Adrenal gland (tissue), 19 donors: ENCODE measurements at places on chromosomes 5 and 9. TPM values are rescaled to one million over a fixed set of nuclear protein-coding genes. Genes with fewer than 3 reads are reported as not detected.

The PCDHB9 gene
- 2.2 TPM for total RNA-seq

The KIF4B gene
- total RNA-seq: not detected

The SLC46A2 gene
- not detected for total RNA-seq

The TMED9 gene
- total RNA-seq: 129 TPM

The HRCT1 gene
- 5.9 TPM for total RNA-seq

The SPINK6 gene
- total RNA-seq: not detected

The CD180 gene
- 2.8 TPM for total RNA-seq

The SLC36A3 gene
- total RNA-seq: not detected

The IFNB1 gene
- total RNA-seq: not detected

The ROR2 gene
- 23.9 TPM for total RNA-seq

The TNFSF15 gene
- total RNA-seq: 0.46 TPM

The CDX1 gene
- total RNA-seq: not detected

DNA sequence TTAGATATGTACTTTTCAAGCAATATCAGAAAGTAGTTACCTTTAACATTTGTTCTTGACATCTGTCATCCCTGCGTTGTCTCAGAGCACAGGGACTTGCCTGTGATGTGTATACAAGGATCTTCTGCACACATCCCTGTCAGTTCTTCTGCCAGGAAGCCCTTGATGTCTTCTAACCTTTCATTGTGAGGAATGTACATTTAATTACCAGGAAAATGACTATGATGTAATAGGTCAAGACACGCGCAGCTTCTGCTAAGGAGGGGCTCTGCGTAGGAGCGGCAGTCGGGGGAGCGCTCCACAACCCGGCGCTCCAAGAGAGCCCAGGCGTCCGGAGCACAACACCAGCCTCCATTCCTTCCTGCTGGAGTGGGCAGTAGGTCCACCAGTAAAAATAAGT, 119.7 kb downstream of the IRX2 start:
- DNase-seq: no peak
- no peaks in the 10 kb centered on the region for H3K27me3 ChIP-seq
- no peak overlapping the region for H3K4me3 ChIP-seq
- no peaks in the 10 kb centered on the region for H3K4me1 ChIP-seq
- no peak overlapping the region for H3K27ac ChIP-seq
- no peaks in the 10 kb centered on the region for H3K36me3 ChIP-seq

DNA sequence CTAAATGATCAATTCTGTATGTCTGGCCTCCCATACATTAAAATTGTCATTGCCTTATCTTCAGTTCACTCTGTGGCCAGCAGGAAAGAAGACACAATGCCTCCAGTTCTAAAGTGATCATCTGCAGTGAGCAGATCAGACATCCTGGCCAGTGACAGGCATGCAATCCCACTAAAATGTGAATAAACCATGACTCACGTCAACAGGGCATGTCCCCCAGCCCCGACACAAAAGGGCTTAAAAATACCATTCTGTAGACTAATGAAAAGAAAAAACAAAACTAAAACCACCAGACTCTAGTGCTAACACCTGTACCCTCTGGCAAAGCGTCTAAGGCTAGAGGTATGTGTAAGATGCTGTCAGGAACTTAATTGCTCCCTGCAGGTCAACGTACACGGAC, 38.5 kb downstream of the DDX31 start:
- DNase-seq: no peak
- H3K36me3 ChIP-seq: no peaks in the 10 kb centered on the region
- H3K27ac ChIP-seq: no peak overlapping the region
- H3K27me3 ChIP-seq: no peaks in the 10 kb centered on the region

DNA sequence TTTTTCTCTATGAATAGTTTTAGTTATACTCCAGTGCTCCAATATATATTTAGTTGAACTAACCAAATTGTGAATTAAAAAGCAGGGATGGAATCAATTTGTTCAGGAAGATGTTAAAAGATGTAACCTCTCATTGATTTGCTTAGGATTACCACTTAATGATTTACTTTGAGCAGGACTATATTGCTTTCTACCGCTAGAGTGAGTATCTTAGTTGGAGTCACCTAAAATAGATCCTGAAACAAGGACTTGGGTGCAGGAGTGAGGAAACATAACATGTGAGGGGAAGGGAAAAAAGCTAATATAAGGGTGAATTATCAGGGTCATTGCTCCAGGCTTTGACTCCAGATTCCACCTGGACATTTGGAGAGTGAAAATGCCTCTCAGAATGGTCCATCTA, 2277.4 kb upstream of the C9orf72 start:
- no peak overlapping the region for H3K4me3 ChIP-seq
- H3K27me3 ChIP-seq: no peaks in the 10 kb centered on the region
- no peaks in the 10 kb centered on the region for H3K4me1 ChIP-seq
- no peak for DNase-seq
- H3K36me3 ChIP-seq: no peaks in the 10 kb centered on the region
- H3K27ac ChIP-seq: no peak overlapping the region

DNA sequence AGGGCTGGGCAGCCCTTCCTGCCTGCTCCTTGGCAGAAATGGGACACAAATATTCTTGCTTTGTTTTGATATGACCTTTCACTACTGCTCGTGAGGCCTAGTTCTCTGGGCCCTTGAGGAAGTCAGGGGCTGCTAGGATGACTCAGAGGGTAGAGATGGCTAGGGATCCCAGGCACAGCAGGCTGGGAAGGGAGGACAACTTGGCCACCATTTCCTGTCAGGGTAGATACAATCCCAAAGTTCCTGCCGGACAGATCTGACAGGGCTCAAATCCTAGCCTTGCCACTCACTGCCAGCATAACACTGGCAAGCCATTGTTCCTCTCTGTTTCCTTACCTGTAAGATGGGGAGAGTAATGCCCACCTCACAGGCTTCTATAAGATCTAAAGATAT, 31.7 kb upstream of the MEIKIN start:
- no peak for DNase-seq
- no peaks in the 10 kb centered on the region for H3K4me1 ChIP-seq
- no peak overlapping the region for H3K27ac ChIP-seq
- H3K4me3 ChIP-seq: no peak overlapping the region

DNA sequence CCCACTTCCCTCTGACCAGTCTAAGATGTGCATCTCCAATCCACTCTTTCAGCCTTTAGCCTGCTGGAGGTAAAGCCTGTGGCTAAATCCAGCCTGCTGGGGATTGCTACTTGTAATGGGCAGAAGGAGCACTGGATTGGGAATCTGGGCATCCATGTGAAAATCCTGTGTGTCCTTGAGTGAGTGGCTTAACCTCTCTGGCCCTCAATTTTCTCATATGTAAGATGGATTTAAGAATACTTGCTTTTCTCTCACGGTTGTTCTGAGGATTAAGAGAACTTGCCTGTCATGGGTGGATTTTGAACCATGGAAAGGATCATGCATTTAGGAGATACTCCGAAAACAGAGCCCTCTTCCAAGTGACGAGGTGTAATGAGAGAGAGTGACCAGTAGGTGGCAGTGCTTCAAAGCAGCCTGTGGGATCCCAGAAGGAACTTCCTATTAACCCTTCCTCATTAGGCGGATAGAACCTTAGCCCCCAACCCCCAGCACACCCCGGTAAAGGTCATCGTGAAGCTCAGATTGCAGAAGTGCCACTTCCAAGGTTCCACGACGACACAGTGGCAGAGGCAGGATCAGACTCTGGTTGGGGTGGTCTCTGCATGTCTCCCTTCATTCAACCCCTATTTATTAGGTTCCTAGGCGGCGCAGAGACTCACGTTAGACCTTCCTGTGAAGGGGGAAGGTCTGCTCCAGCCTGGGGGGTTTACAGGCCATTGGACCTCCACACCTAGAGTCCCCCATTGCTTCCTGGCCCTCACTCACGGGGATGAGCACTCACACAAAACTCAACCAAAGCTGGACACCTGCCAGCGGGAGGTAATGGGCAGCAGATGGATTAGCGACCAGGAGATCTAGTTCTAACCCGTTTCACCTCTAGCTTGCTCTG, 68.7 kb upstream of the ZNF618 start:
- H3K4me3 ChIP-seq: no peak overlapping the region
- H3K27me3 ChIP-seq: no peaks in the 10 kb centered on the region
- peak; percentile 56 for DNase-seq
- peaks cover 4% of the 10 kb centered on the region for H3K4me1 ChIP-seq
- no peak overlapping the region for H3K27ac ChIP-seq

- DNase-seq: no peak
- no peaks in the 10 kb centered on the region for H3K27me3 ChIP-seq
- H3K27ac ChIP-seq: no peak overlapping the region
- H3K36me3 ChIP-seq: no peaks in the 10 kb centered on the region
- H3K4me1 ChIP-seq: no peaks in the 10 kb centered on the region
Observed at GRCh38 chr5:16791036-16791705, 144.9 kb downstream of the MYO10 start.

- no peak overlapping the region for H3K27ac ChIP-seq
- DNase-seq: no peak
- H3K36me3 ChIP-seq: no peaks in the 10 kb centered on the region
- no peaks in the 10 kb centered on the region for H3K27me3 ChIP-seq
- no peaks in the 10 kb centered on the region for H3K4me1 ChIP-seq
Observed at GRCh38 chr9:94967482-94967881, 241.0 kb downstream of the AOPEP start.

DNA sequence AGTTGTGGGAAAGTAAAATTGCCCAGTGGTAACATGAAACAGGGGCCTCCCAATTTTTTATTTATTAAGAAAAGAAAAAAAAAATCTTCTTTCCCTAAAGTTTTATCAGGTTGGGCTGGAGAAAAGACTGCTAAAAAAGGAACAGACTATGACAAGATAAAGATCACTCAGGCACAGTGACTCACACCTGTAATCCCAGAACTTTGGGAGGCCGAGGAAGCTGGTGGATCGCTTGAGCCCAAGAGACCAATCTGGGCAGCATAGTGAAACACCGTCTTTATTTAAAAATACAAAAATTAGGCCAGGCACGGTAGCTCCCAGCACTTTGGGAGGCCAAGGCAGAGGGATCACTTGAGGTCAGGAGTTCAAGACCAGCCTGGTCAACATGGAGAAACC, 312.5 kb downstream of the CETN3 start:
- H3K36me3 ChIP-seq: no peaks in the 10 kb centered on the region
- no peak overlapping the region for H3K4me3 ChIP-seq
- H3K27me3 ChIP-seq: no peaks in the 10 kb centered on the region
- no peak for DNase-seq
- no peak overlapping the region for H3K27ac ChIP-seq

GRCh38 chr9:7973123-7973522, 173.5 kb upstream of the DMAC1 start:
- no peak overlapping the region for H3K4me3 ChIP-seq
- no peak for DNase-seq
- H3K36me3 ChIP-seq: no peaks in the 10 kb centered on the region
- no peaks in the 10 kb centered on the region for H3K27me3 ChIP-seq

GRCh38 chr9:22278426-22278825, 168.2 kb upstream of the DMRTA1 start:
- no peak overlapping the region for H3K27ac ChIP-seq
- H3K4me1 ChIP-seq: no peaks in the 10 kb centered on the region
- H3K36me3 ChIP-seq: no peaks in the 10 kb centered on the region
- no peak overlapping the region for H3K4me3 ChIP-seq

DNA sequence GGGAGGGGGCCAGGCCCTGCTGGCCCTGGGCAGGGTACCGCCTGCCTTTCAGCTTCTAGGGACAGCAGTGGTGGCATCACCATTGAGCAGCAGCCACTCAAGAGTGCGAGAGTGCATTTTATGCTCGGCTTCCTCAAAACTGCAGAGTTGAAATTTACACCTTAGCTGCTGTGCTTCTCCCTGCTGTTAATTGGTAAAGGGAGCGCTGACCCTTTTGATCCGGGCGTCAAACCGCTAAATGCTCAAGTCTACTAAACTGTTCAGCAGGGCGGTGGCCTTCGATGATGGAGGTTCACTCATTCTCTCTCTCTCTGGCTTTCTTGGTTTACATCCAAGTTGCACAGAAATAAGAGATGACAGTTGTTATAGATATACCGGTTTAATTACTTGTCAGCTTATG, 368.6 kb upstream of the IRX2 start:
- H3K4me1 ChIP-seq: no peaks in the 10 kb centered on the region
- no peak overlapping the region for H3K4me3 ChIP-seq
- H3K27me3 ChIP-seq: peaks cover 14% of the 10 kb centered on the region
- no peak overlapping the region for H3K27ac ChIP-seq
- H3K36me3 ChIP-seq: no peaks in the 10 kb centered on the region

GRCh38 chr5:65113771-65114170, 345.0 kb downstream of the CWC27 start:
- H3K36me3 ChIP-seq: no peaks in the 10 kb centered on the region
- H3K4me1 ChIP-seq: no peaks in the 10 kb centered on the region
- no peak overlapping the region for H3K4me3 ChIP-seq
- H3K27me3 ChIP-seq: no peaks in the 10 kb centered on the region
- no peak for DNase-seq

- DNase-seq: no peak
- no peak overlapping the region for H3K27ac ChIP-seq
- H3K4me3 ChIP-seq: no peak overlapping the region
- H3K36me3 ChIP-seq: no peaks in the 10 kb centered on the region
Observed at GRCh38 chr9:98808411-98808815, 943 bp downstream of the GALNT12 start.

DNA sequence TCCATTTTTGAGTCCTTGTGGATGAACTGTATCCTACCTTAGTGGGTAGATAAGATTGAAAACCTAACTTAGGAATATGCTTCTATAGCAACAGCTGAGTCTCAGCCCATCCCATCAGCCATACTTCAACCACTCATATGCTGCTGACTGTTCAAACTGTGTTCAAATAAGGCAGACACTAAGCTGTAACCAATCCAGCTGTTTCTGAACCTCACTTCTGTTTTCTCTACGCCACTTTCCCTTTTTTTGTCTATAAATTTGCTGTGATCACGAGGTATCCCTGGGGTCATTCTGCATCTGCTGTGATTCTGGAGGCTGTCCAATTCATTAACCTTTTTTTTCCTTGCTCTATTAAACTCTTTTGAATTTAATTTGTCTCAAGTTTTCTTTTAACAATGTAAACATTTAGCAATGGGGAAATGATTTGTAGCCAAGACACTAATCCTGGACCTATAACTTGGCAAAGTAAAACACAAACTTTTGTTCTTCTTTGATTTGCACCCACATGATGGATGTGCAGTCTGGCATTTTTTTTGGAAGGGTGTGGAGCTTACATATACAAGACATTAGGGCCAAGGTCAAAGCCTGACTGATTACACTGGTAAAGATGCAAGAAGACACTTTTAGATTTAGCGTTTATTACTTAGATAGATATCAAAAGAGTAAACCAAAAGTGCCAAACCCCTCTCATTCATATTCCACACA, 14.9 kb upstream of the SCGB3A2 start:
- no peak for DNase-seq
- H3K4me1 ChIP-seq: no peaks in the 10 kb centered on the region
- H3K4me3 ChIP-seq: no peak overlapping the region
- H3K27me3 ChIP-seq: no peaks in the 10 kb centered on the region

GRCh38 chr5:156109317-156110023, 217.5 kb upstream of the SGCD start:
- H3K27ac ChIP-seq: no peak overlapping the region
- H3K4me3 ChIP-seq: no peak overlapping the region
- H3K27me3 ChIP-seq: no peaks in the 10 kb centered on the region
- H3K36me3 ChIP-seq: no peaks in the 10 kb centered on the region
- no peaks in the 10 kb centered on the region for H3K4me1 ChIP-seq
